ENCODE measurements at places on chromosomes 11 and 22. TPM values are rescaled to one million over a fixed set of nuclear protein-coding genes. Genes with fewer than 3 reads are reported as not detected.

PTPRJ gene
- polyA plus RNA-seq = 4.9 TPM

KRTAP5-1 gene
- polyA plus RNA-seq = not detected

MEI1 gene
- polyA plus RNA-seq = 5.3 TPM

DDX25 gene
- 0.81 TPM for polyA plus RNA-seq

VPREB1 gene
- 0.32 TPM for polyA plus RNA-seq

LZTR1 gene
- polyA plus RNA-seq = 30.5 TPM

PPP6R3 gene
- 68.7 TPM for polyA plus RNA-seq

NRIP3 gene
- polyA plus RNA-seq = not detected

FRMD8 gene
- polyA plus RNA-seq = 27.7 TPM
